Large intestine (tissue), 12 donors: ENCODE measurements at places on chromosomes 7 and 10.
A peak's percentile ranks its signal among the peaks of the same experiment; 100 is the strongest.

DNA sequence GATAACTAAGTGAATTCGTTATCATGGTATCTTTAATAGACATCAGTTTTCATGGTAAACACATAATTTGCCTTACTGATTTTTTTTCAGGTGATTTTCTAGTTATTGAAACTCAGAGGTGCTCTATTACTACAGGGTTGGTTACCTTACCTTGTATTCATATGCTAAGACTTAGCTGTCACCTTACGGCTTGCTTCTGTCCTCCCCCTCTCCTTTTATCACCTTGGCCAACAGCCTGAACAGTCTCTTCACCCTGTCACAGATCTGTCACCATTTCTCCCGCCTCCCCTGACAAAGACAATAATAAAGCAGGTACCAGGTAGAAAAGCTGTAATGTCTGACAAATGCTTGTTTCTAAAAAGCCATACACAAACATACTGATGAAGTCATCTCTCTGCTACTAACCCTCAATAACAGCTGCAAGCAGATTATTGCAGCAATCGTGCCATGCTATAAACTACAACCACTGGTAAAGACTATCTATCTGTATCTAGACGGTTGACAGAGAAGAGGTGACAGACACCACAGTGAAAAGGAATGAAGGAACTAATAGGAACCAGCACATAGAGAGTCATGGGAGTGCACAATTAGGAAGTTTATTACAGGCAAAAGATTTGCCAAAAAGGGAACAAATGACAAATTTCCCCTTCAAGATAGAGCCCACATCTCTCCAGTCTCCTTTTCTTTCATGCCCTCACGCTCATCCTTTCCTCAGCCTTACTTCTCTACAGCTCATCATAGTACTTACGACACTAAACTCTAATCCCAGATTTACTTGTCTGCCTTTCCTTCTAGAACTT, 57.2 kb downstream of the ARHGAP12 start:
- DNase-seq, result no peak

GRCh38 chr10:99266383-99266782, 30.7 kb upstream of the HPSE2 start:
- DNase-seq, result no peak

GRCh38 chr7:26813432-26813831, 51.0 kb downstream of the SKAP2 start:
- peak; percentile 44 for DNase-seq

GRCh38 chr7:32070406-32071360, at the start of gene PDE1C:
Gene PDE1C (minus strand): TSS chr7:32070407.
- DNase-seq, result peak; percentile 30
